Uterus (tissue), 4 donors: ENCODE measurements at places on chromosomes 5 and 9. TPM values are rescaled to one million over a fixed set of nuclear protein-coding genes. Genes with fewer than 3 reads are reported as not detected.

GRCh38 chr9:2602704-2603116 lies 18.9 kb upstream of the VLDLR start:
- no peak overlapping the region for H3K4me3 ChIP-seq
- no peak overlapping the region for H3K27ac ChIP-seq
- DNase-seq: no peak
- H3K36me3 ChIP-seq: no peaks in the 10 kb centered on the region
- no peaks in the 10 kb centered on the region for H3K27me3 ChIP-seq

DNA sequence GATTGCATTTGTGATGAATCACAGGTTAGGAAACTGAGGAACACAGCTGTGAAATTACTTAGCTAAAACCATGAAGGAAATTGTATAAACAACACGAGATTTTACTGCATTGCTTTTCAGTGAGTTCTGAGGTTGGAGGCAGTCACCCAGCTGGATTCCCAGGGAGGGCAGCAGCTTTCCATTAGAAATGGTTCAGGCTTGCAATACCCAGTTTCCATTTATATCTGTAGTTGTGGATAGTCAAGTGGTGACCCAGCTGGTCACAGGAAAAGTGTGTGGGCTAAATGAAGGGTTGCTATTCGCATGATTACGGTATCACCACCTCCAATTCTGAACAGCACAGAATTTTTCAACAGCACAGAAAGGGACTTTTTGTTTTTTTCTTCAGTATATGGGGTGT lies 34.3 kb upstream of the SPATA31D4 start:
- no peaks in the 10 kb centered on the region for H3K27me3 ChIP-seq
- no peak overlapping the region for H3K27ac ChIP-seq
- no peak for DNase-seq
- no peak overlapping the region for H3K4me3 ChIP-seq
- no peaks in the 10 kb centered on the region for H3K36me3 ChIP-seq
- no peaks in the 10 kb centered on the region for H3K4me1 ChIP-seq

GRCh38 chr9:81522716-81523551 lies 166.4 kb downstream of the TLE1 start:
- H3K4me1 ChIP-seq: no peaks in the 10 kb centered on the region
- H3K27me3 ChIP-seq: no peaks in the 10 kb centered on the region
- no peak overlapping the region for H3K4me3 ChIP-seq
- no peak for DNase-seq

- DNase-seq: no peak
- no peaks in the 10 kb centered on the region for H3K27me3 ChIP-seq
- no peaks in the 10 kb centered on the region for H3K36me3 ChIP-seq
- no peak overlapping the region for H3K4me3 ChIP-seq
- H3K27ac ChIP-seq: no peak overlapping the region
These were observed 17.2 kb upstream of the AFAP1L1 start for GRCh38 chr5:149254506-149254905.

Gene MRRF
- total RNA-seq: 44.7 TPM
